ENCODE measurements at places on chromosomes 7 and 10.

DNA sequence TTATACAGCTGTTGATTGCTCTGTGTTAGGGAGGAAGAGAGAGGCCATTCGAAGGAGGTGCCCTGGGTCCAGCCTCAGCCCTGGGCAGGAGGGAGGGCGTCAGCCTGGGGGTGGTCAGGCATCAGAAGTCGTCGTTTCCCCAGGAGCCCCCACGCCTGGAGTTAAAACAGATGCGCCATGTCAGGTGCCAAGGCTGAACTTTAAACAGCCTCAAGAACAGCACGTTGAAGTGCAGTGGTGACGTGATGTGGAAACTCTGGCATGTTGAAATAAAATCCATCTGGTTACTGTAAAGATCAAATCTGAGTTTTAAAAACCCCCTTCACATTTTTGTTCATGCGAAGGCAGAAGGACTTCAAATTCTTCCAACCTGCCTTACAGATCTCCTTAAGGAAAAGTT lies 128.4 kb upstream of the PPP2R2D start:
- DNase-seq, result no peak

- DNase-seq, result no peak
Measured at GRCh38 chr10:76403912-76404311, 972.5 kb downstream of the LRMDA start.

DNA sequence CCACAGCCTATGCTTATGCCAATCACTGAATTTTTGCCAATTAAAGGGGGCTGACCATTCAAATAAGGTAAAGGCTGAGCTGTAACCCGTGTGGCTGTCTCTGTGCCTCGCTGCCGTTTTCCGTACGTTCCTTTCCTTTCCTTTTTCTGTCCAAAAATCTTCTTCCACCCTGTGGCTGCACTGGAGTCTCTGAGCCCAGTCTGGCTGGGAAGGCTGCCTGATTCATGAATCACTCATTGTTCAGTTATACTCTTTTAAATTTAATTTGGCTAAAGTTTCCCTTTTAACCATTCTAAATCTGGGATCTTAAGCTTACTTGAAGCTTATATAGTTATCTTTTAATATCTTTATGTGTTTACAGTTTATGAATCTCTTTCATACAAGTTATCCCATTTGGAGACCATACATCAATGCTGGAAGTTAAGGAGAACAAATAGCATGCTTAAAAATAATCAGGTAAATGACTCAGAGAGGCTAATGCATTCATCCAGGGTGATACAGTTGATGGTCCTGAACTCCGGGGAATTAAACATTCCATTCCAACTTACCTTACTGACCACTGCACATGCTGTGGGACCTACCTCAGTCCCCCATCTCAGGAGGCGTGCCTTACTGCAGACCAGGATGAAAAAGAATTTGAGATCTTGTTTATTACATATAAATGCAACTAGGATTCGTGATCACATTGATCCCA lies 385.3 kb upstream of the ADARB2 start:
- no peak for DNase-seq

DNA sequence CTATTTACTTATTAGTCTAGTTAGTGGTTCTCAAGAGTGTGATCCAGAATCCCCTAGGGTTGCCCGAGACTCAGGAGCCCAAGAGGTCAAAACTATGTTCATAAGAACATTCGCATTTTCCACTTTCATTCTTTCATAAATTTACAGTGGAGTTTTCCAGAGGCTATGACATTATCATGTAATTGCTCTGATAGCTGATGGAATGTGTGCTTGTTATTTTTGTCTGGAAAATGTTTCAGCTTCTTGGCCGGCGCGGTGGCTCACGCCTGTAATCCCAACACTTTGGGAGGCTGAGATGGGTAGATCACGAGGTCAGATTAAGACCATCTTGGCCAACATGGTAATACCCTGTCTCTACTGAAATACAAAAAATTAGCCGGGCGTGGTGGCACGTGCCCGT lies 10.1 kb downstream of the PURB start:
- no peak for DNase-seq

DNA sequence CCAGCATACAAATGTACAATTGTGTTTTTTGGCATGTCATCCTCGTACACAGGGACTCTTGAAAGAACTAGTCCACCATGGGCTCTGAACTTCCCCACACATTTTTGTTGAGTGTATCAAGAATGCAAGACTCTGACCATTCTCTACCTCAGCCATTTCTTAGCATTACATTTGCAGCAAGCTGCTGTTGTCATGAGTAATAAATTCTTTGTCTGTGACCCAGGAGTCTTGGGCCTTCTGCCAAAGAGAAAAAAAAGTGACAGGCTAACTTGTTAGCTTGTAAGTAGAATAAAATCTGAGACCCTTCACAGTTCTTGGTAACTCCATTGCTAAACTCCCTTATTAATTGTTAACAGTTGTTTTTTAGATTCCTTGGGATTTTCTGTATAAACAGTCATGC lies 542.3 kb upstream of the MBL2 start:
- DNase-seq, result no peak

DNA sequence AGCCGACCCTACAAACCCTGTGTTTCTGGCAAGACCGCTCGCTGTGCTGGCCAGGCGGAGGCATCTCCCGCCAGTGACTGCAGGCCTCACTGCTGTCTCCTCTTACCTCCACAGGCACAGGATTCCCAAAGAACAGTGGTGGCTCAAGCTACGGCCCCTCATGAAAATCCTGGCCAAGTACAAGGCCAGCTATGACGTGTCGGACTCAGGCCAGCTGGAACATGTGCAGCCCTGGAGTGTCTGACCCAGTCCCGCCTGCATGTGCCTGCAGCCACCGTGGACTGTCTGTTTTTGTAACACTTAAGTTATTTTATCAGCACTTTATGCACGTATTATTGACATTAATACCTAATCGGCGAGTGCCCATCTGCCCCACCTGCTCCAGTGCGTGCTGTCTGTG lies 36.2 kb downstream of the PITRM1 start:
- DNase-seq, result no peak

- no peak for DNase-seq
Measured at GRCh38 chr7:28570970-28571288, 158.6 kb downstream of the CREB5 start.

GRCh38 chr10:131676046-131676799 lies 224.6 kb upstream of the PPP2R2D start:
- no peak for DNase-seq

DNA sequence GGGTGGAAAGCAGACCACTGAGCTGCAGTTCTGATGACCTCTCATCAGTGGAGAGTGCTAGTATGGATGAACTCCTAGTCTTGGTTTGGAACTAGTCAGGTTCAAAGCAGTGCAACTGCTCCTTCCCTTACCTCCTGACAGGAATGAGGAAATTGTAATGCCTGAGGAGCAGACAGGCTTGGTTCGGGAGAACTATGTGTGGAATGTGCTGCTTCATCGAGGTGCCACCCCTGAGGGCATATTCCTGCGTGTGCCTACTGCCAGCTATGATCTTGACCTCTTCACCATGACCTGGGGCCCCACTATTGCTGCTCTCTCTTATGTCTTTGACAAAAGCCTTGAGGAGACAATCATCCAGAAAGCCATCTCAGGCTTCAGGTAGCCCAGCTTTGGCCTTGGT lies 27.4 kb upstream of the NFKB2 start:
- no peak for DNase-seq

DNA sequence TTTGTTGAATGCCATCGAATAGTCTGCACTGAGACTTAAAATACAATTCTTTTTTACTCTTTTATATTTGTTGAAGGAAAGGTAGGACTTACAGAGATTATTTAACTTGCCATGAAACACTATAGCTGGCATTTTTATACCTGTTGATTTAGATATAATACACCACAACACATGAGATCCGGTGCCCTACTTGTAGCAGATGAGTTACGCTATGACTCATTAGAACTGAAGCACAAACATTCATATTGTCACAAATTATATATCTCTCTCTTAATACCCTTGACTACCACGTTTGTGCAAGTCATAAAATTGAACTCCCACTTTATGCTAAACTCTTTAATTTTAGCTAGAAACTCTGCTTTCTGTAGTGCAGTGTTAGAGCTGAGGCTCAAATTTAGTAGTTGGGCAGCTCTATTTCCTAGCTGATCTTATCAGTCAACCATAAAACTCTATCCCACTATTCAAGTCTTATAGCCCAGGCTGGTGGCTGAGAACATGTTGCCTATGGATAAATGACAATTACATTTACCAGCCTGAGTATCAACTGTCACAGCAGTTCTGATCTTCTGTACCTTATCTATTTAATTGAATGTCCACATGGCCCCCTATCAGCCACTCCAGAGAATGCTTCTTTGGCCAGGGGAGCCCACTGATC lies 137.4 kb upstream of the SEMA3D start:
- no peak for DNase-seq

DNA sequence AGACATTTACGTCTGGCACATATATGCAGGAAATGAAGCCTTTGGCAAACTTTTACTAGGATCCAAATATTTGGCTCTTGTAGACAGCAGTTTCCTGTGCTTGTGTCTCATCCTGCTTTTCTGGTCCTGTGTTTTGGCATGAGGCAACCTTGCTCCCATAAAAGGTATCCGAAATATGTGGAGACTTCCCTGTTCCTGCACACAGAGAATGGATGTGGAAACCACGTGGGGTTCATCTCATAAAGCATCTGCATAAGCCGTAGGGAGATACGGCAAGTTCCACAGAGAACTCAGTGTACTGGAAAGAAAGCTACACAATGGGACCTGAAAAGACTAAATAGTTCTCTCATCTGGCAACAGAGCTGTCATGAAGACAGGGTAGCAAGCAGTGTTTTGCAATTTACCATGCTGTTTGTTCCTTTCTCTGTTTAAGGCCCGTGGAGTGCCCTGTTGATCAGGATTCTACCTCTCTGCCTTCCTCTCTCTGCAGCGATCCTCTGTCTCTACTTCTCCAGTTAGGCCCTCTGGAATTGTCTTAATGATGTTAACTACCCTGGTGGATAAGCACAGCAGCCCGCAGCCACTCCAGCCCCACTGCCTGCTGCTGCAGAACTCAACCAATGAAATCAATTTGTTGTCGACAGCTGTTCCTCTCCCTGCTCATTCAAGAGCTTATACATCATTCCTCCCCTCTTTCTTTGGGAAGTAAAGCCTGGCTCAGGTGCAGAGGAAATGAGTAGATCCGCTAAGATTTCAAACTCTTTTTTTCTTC lies 293.6 kb downstream of the CSTF2T start:
- DNase-seq, result no peak

- no peak for DNase-seq
Measured at GRCh38 chr7:147304376-147304775, 1187.8 kb downstream of the CNTNAP2 start.

Measured in naive thymus-derived CD4-positive, alpha-beta T cell (primary cell).